H9 (cell line): ENCODE measurements at places on chromosomes 11 and 22. TPM values are rescaled to one million over a fixed set of nuclear protein-coding genes. Genes with fewer than 3 reads are reported as not detected.
A peak's percentile ranks its signal among the peaks of the same experiment; 100 is the strongest.

ANKK1 gene
- total RNA-seq = 0.11 and 0.20 TPM in 2 replicates

TBX10 gene
- not detected in 2 replicates for total RNA-seq

EIF3D gene
- 189 and 198 TPM in 2 replicates for total RNA-seq

GGTLC2 gene
- total RNA-seq = not detected in 2 replicates

OR56A4 gene
- total RNA-seq = not detected in 2 replicates

DNA sequence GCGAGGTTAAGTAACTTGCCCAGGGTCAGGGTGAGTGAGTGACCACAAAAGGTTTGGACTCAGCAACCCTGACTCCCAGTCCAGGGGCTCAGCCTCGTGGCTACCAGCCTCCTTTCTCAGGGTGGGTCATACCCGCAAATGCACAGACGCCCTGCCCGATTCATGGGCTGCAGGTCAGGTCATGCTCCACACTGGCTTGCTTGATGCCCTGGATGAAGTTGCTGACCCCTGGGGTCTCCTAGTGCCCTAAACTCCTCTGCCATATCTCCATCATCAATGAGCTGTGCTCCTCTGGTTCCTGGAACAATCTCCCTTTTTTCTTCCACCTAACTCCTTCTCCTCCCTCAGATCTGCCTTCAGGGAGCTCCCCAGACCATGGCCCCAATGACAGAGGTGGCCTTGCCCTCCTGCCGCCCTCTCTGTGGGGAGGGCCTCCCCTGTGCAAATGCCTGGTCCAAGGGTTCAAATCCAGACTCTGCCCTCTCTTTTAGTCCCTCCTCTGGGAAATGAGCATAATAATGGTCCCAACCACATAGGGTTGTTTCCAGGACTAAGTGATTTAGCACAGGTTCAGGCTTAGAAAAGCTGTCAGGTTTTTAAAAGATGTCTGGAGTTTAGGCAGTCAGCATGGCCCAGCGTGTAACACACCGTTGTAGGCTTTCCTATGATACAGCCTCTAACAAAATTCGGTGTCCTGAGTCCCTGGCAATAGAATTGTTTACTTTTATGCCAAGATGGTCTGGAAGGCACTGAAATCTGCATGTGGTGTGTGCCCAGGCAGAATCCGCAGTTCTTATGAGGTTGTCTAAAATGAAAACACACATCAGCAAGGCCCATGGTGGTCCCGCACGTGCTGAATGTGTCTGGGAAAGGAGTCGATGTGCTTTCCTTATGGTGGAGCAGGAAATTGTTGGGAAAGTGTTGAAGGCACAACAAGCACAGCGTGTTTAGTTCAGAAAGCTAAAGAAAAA, 63.6 kb downstream of the CD82 start:
- no peaks in the 10 kb centered on the region for H3K36me3 ChIP-seq
- peak; percentile 12 for DNase-seq
- H3K4me1 ChIP-seq = no peaks in the 10 kb centered on the region
- H3K27me3 ChIP-seq = no peaks in the 10 kb centered on the region
- no peak overlapping the region for H3K27ac ChIP-seq
- no peak overlapping the region for H3K4me3 ChIP-seq

DNA sequence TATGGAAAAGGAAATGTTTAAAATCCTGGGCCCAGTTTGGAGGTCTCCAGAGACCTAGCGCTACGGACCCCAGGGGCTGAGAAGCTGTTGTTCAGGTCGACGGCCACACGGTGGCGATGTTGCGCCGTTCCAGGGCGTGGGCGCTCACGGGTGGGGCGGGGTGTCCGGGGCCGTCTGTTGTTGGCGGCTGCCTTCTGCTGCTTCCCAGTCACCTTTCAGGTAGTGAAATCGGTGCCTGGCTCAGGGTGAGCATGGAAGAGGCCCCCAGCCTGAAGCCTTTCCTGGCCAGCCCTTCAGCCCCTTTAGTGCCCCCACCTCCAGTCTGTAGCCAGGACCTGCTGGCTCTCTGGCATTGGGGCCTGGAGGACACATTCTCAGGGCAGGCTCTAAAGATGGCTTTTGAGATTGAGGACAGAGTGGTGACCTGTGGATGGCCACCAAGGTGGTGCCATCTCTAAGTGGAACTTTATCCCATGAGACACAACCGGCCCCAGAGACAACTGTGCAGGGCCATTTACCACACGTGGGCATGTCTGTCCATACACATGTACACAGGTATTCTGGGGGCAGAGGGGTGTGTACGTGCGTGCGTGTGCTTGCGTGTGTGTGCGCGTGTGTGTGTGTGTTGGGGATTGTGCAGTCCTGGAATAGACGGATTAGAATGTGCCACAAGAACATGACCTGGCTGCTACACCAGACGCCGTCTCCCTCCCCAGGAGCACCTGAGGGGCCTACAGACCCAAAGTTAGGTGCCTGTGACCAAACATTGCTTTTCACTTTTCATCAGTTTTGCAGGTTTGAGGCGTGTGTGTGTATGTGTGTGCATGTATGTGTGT, 53.8 kb downstream of the ST14 start:
- peak; percentile 82 for DNase-seq
- no peaks in the 10 kb centered on the region; the same call in 1 of the 2 replicates for H3K4me1 ChIP-seq
- H3K27me3 ChIP-seq = no peaks in the 10 kb centered on the region
- H3K4me3 ChIP-seq = no peak overlapping the region

GRCh38 chr11:34235189-34235588, 122.6 kb downstream of the ABTB2 start:
- H3K4me1 ChIP-seq = peaks cover 3% of the 10 kb centered on the region; the same call in 1 of the 2 replicates
- DNase-seq = no peak
- no peak overlapping the region for H3K4me3 ChIP-seq
- H3K36me3 ChIP-seq = no peaks in the 10 kb centered on the region

DNA sequence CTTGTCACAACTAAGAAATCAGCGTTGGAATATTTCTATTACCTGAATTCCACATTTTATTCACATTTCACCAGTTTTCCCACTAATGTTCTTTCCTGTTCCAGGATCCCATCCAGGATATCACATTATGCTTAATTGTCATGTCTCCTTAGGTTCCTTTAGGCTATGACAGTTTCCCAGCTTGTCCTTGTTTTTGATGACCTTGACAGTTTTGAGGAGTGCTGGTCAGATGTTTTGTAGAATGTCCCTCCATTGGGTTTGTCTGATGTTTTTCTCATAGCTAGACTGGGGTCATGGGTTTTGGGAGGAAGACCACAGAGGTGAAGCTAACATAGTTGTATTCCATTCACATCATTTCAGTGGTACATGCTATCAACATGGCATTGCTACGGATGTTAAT, 80.8 kb upstream of the HEPHL1 start:
- H3K4me3 ChIP-seq = no peak overlapping the region
- no peaks in the 10 kb centered on the region for H3K36me3 ChIP-seq
- H3K27ac ChIP-seq = no peak overlapping the region
- no peaks in the 10 kb centered on the region for H3K27me3 ChIP-seq
- no peaks in the 10 kb centered on the region for H3K4me1 ChIP-seq
- DNase-seq = no peak

GRCh38 chr11:61912991-61913698, 4.2 kb downstream of the RAB3IL1 start:
- H3K4me1 ChIP-seq = no peaks in the 10 kb centered on the region; the same call in 1 of the 2 replicates
- no peaks in the 10 kb centered on the region; the same call in 1 of the 2 replicates for H3K27me3 ChIP-seq
- no peak overlapping the region for H3K27ac ChIP-seq
- no peaks in the 10 kb centered on the region for H3K36me3 ChIP-seq

- peaks cover 14% of the 10 kb centered on the region; the same call in 2 of the 3 replicates for H3K36me3 ChIP-seq
- DNase-seq = no peak
- H3K4me3 ChIP-seq = peak overlapping the region; percentile 67; the same call in 2 of the 3 replicates
- no peaks in the 10 kb centered on the region for H3K27me3 ChIP-seq
- no peak overlapping the region for H3K27ac ChIP-seq
- H3K4me1 ChIP-seq = no peaks in the 10 kb centered on the region; the same call in 1 of the 2 replicates
These were observed 2.4 kb downstream of the MPST start for GRCh38 chr22:37021710-37022482.

DNA sequence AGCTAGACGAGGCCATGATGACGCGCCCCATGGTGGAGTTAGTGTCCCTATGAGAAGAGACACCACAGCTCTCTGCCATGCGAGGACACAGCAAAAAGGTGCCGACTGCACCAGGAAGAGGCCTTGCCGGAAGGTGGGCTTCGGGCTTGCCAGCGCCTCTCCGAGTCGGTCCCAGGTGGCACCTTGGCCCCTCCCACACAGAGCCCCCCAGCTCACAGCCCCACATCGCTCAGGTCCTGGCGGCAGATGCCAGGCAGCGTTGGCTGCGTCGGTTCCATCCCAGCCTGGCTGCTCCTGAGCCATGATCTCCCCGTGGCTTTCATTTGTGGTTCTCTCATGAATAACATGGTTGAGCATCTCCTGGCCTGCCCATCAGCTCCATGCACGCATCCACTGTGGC, 24.0 kb downstream of the CHID1 start:
- H3K4me1 ChIP-seq = no peaks in the 10 kb centered on the region
- DNase-seq = no peak
- H3K4me3 ChIP-seq = no peak overlapping the region
- peaks cover 47% of the 10 kb centered on the region for H3K36me3 ChIP-seq

DNA sequence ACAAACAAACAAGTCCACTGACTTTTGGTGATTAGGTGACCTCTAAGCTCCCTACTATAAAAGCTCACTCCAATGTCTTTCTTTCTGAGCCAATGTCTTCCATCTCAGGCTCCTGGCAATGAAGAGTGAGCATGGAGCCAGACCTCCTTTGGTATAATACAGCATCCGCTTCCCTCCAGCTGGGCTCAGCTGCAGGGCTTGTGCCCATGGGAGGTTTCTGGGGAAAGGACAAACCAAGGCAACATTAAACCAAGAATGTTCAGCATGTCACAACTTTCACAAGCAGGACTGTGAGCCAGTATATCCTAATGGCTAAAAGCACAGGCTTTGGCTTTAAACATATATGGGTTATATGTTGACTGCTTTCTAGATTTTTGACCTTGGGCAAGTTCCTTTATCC, 58.8 kb downstream of the EHF start:
- peaks cover 4% of the 10 kb centered on the region; the same call in 1 of the 2 replicates for H3K4me1 ChIP-seq
- H3K36me3 ChIP-seq = no peaks in the 10 kb centered on the region
- no peak overlapping the region for H3K27ac ChIP-seq
- H3K4me3 ChIP-seq = no peak overlapping the region

- H3K4me1 ChIP-seq = no peaks in the 10 kb centered on the region
- DNase-seq = no peak
- H3K27me3 ChIP-seq = no peaks in the 10 kb centered on the region
- no peaks in the 10 kb centered on the region for H3K36me3 ChIP-seq
- H3K27ac ChIP-seq = no peak overlapping the region
These were observed 82.0 kb downstream of the TTC28 start for GRCh38 chr22:28597665-28598064.

DNA sequence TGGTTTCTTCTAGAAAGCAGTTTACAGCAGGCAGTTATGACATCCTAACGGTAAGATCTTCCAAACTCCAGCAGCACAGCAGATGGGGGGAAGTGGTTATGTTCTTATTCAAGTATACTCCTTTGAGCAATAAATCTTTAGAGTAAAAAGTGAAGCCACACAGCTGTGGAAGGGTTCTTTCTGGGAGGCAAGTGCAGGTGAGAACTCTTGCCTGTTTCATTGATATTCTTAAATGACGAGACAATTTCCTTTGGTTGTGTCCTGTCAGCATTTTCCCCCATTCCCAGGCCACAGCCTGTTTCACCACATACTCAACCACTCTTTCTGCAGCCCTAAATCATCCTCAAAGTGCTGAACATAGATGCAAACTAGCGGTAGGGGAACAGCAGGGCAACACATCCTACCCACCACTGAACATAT, 207.3 kb upstream of the MTNR1B start:
- H3K4me1 ChIP-seq = no peaks in the 10 kb centered on the region
- H3K27ac ChIP-seq = no peak overlapping the region
- no peaks in the 10 kb centered on the region for H3K27me3 ChIP-seq
- DNase-seq = no peak
- no peak overlapping the region for H3K4me3 ChIP-seq

DNA sequence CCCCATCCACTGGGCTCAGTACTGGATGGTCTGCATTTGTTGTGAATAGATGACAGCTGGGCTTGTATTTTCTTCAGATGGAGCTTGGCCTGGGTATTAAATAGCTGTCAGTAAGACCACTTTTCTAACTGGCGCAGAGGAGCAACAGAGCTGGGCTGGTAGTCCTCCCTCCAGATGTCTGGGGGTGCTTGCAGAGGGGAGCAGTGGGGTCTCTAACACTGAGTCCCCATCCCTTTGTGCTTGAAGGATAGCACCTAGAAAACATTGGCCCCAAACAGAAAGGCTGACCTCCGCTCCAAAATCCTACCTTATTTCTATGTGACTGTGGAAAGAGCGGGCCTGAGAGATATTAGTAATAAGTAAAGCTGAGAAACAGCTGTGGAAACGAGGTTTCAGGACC, 131.6 kb upstream of the E2F8 start:
- no peak for DNase-seq
- no peak overlapping the region for H3K4me3 ChIP-seq
- H3K36me3 ChIP-seq = no peaks in the 10 kb centered on the region
- H3K27me3 ChIP-seq = no peaks in the 10 kb centered on the region
- no peak overlapping the region for H3K27ac ChIP-seq

DNA sequence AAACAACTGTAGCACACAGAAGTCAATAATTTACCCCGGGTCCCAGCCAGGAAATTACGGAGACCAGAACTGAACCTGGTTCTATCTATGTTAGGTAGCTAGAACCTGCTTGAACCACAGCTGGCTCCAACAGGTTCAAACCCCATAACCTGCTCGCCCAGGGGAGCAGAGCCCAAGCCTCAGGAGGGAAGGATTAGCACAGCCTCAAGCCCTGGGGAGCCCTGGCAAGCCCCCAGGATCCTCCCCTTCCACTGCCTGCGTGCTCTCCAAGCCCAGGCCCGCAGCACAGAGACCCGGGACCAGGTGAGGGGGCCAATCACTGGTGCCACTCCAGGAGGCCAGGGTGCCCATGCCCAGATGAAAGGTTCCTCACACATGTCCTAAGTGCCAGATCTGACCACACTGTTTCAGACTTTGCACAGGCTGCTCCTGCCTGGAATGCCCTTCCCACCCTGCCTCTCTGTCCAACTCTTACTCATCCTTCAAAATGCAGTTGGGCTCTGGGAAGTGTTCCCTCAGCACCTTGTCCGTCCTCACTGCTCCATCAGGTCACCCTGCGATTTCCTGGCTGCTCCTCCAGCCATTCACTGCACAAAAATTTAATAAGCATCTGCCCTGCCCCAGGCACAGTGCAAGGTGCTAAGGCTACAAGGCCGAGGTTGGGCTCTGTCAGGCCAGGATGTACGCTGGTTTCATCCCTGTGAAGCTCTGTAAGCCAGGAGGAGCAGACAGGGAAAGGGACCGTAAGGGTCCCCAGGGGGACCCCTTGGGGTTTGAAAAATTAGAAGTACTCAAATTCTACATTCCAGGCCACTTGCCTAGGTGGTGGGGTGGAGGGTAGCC, 32.2 kb downstream of the ARRB1 start:
- H3K4me3 ChIP-seq = no peak overlapping the region
- H3K27me3 ChIP-seq = no peaks in the 10 kb centered on the region
- H3K4me1 ChIP-seq = no peaks in the 10 kb centered on the region
- no peaks in the 10 kb centered on the region for H3K36me3 ChIP-seq
- H3K27ac ChIP-seq = no peak overlapping the region
- DNase-seq = no peak
